SK-N-MC (cell line): ENCODE measurements at places on chromosomes 7 and 10.

GRCh38 chr7:157432957-157433576, 96.3 kb downstream of the DNAJB6 start:
- DNase-seq = no peak

DNA sequence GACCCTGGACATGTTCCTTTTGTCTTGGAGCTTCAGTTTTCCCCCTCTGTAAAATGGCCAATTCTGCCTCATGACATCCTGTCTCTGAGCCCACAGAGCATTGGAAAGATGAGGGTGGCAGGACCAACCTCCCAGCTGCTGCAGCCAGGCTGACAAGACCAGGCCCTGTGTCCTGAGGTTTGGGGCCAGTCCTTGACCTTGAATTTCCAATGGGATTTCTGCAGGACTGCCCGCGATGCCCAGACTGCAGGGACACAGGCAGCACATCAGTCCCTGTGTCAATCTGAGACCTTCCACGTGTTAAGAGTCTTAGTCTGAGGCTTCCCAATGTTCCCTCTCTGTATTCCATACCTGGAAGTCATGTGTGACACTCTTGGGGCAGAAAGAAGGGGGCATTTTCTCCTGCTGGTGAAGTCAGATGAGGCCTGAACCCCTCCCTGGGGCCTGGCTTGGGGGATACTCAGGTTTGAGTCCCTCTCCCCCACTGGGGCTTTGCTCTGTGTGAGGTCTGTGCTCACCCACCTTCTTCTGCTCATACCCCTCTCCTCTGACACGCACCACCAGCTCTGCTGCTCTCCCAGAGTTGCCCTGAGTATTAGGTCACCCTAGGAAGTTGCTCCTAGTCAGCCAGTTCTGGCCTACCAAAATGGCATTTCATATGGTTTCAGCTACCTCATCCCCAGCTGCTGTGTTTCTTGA, 79.2 kb downstream of the ADCY1 start:
- no peak for DNase-seq

GRCh38 chr7:75892634-75893272, 13.9 kb downstream of the RHBDD2 start:
- no peak for DNase-seq

- DNase-seq = no peak
Observed at GRCh38 chr10:76301950-76302349, 870.5 kb downstream of the LRMDA start.

DNA sequence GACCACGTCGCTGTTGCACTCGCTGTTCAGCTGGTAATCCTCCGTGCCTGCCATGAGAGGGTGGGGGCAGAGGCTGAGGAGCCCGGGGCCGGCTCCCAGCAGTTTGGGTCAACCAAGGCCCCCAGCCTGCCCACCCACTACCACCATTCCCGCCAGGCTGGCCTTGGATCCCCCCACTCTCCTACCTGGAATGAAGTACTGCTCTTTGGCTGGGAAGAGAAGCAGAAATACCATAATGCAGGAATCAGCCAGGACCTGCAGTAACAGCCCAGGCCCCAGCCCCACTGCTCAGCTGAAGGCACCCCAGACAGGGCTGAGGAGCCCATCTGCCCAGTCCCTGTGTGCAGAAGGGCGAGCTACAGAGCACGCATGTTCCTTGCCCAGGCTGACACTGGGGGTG, 138.0 kb downstream of the SLIT1 start:
- DNase-seq = no peak

GRCh38 chr10:48671914-48672595, 12.6 kb upstream of the WDFY4 start:
- DNase-seq = no peak

DNA sequence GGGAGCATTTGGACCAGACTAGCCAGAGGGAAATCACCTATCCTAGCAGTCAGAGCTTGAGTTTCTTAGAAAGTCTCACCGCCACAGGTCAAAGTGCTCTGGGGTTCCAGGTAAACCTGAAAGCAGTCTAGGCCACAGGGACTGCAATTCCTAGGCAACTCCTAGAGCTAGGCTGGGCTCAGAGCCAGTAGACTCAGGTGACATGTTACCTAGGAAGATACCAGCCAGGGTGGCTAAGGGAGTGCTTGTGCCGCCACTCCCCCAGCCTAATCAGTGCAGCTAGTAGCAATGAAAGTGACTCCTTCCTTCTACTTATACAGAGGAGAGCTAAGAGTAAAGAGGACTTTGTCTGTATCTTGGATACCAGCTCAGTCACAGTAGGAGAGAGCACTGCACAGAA, 348.7 kb upstream of the HPS1 start:
- DNase-seq = no peak

- no peak for DNase-seq
Observed at GRCh38 chr7:11667810-11668185, 164.2 kb downstream of the THSD7A start.

- DNase-seq = no peak
Observed at GRCh38 chr10:70756700-70757360, 28.3 kb downstream of the TBATA start.

DNA sequence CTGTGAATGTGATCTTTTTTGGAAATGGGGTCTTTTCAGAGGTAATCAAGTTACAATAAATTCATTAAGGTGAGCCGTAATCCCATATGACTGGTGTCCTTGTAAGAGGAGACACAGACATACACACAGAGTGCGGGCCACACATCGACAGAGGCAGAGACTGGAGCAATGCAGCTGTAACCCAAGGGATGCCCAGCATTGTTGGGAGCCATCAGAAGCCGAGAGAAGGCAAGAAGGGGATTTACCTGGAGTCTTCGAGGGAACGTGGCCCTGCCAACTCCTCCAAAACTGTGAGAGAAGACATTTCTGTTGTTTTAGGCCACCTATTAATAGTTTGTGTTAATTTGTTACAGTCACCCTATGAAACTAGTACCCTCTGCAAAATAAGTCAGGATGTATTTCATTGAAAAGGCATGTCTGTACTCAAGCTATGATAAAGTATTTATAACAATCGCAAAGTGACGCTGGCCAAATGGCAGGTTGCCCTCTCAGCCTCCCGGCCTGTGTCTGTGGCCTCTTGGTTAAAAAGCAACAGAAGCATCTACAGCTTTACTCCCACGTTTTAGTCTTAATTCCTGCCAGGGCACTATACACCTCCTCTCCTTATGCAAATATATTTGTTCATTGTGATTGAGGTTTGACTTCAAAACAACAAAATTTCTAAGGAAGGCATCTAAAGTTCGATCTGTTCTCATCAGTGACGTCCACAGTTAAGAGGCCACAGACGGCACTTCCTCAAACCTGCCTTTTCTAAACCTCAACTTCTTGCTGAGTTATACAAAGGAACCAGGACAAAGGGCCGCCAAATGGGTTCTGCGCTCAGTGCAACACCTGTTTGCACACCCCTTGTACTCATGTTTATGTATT, 46.8 kb downstream of the HIPK2 start:
- no peak for DNase-seq

GRCh38 chr10:114548662-114549061, 109.4 kb downstream of the ABLIM1 start:
- no peak for DNase-seq

DNA sequence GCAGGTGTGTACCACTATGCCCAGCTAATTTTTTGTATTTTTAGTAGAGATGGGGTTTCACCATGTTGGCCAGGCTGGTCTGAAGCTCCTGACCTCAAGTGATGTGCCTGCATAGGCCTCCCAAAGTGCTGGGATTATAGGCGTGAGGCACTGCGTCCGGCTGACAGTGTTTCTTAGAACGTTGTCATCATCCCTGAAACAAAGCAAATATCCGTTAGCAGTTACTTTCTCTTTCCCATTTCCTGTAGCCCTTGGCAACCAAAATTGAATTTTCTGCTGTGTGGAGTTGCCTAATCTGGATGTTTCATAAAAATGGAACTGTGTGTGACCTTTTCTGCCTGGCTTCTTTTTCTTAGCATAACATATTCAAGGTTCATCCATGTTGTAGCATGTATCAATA, 22.4 kb downstream of the ZNF33A start:
- DNase-seq = no peak

- DNase-seq = no peak
Observed at GRCh38 chr7:79471283-79471682, 17.8 kb upstream of the MAGI2 start.

DNA sequence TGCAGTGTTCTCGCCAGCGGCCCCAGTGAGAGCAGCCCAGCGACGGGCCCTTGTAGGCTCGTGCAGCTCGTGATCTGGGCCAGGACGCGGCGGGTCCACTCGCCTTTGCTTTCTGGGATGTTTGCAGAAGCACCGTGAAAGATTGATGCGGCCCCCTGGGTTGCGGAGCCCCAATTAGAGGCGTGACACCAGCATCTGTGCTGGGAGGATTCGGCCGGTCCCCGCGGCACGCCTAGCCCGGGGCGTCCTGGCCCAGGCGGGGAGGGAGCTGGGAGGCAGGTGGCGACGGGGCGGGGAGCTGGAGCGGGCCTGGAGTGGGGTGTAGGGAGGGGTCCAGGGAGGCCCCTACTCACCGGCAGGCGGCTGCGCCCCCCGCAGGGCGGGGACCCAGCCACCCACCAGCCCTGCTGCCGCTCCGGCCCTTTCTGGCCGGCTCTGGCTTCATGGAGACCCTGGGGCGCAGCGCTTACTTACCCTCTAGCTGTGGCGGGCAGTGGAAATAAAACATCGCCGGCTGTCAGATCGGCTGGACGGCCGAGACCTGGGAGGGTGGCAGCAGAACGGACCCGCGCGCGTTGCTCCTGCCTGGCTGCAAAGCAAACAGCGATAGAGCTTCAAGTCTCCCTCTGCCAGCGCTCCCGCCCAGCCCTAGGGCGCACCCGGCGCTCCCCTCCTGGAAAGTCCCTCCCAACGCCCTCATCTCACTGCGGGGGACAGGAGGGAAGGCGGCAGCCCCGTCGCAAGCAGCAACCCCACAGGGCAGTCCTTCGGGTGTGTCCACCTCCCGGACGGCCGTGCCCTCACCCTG, 752 bp downstream of the DRGX start:
- no peak for DNase-seq

DNA sequence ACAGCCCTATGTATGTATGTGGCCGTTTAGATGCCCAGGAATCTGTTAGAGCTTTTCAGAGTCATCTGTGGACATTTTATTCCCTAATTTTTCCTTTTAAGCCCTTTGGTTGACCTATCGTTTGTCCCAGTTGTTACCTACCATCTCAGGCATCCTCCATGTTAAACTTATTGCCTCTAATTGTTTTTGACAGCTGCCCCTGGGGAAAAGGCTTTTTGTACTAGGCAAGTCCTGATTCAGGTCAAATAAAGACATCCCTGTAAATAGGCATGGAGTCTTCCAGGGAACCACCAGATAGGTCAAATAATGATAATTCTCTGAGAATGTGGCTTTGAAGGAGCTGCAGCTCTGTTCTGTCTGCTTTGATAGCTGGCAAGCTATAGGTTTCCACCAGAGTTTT, 87.7 kb upstream of the CYP26C1 start:
- no peak for DNase-seq

- no peak for DNase-seq
Observed at GRCh38 chr10:86447432-86447831, 74.2 kb downstream of the WAPL start.
